ENCODE measurements at places on chromosomes 2 and 18.

GRCh38 chr2:12424809-12425208 lies 291.9 kb upstream of the TRIB2 start:
- no peak for DNase-seq

GRCh38 chr2:121014876-121015275 lies 270.1 kb downstream of the TFCP2L1 start:
- DNase-seq, result no peak

- DNase-seq, result no peak
Measured at GRCh38 chr2:85401464-85401805, 8.7 kb downstream of the CAPG start.

GRCh38 chr2:7683708-7684107 lies 766.5 kb downstream of the RNF144A start:
- DNase-seq, result no peak

DNA sequence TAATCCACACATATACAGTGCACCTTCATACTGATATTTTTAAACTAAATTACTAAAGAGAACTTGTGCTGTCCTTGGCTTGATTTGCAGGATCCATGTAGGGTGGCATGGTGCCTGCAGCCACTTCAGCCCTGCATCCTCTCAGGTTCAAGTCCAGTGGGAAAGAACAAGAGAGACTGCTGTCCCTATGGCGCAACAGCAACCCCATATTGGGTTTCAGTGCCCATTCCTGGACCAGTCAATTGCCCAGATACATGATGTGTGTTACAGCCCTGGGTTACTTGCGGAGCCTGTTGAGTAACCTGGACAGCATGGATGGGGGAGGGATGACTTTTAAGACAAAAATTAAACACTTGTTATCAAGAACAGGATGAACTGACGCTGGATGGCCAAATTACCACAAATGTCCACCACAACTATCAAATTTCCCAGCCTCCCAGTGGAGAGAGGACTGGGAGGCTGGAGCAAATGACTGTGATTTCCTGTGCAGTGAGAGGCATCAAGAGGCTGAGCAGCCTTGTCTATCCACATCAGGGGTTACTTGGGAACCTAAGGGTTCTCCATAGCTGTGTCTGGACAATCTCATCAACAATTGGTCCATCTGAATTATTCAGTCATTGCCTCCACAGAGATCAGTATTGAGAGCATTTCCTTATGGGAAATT lies 162.0 kb downstream of the CAPN13 start:
- DNase-seq, result no peak

DNA sequence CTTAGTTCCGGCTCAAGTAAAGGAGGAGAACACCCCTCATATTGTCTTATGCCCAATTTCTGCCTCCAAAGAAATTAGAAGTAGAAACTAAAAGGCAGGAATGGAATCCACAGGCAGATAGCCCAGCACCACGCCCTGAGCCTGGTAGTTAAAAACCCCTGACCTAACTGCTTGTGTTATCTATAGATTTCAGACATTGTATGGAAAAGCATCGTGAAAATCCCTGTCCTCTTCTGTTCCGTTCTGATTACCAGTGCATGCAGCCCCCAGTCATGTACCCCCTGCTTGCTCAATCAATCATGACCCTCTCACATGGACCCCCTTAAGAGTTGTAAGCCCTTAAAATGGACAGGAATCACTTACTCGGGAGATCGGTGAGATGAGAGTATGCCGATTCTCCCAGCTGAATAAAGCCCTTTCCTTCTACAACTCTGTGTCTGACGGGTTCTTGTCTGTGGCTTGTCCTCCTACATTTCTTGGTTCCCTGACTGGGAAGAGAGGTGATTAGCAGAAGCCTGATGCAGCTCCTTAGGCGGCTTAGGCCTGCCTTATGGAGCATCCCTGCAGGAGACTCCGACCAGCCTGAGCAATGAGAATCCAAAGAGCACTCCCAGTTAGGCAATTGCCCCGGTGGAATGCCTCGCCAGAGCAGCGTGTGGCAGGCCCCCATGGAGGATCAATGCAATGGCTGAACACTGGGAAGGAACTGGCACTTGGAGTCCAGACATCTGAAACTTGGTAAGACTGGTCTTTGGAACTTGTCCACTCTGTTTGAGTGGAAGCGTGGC lies 362.6 kb upstream of the TCF4 start:
- no peak for DNase-seq

- no peak for DNase-seq
Measured at GRCh38 chr2:95346738-95347671, 49.9 kb downstream of the KCNIP3 start.

GRCh38 chr2:20216130-20217025 lies 8.6 kb downstream of the SDC1 start:
- DNase-seq, result no peak

DNA sequence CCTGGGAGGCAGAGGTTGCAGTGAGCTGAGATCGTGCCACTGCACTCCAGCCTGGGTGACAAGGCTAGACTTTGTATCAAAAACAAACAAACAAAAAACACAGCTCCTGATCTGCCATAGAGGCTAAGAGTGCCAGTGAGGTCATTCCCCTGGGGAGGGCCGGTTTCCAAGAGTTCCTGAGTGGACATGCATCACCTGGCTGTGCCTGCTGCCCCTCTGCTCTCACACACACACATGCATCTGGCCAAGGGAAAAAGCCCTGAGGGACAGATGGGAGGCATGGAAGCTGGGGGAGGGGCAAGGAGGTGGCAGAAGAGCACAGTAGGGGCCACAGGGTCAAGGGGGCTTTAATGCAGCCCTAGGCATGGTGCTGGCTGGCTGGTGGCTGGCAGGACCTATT lies 60.4 kb downstream of the ZBTB7C start:
- DNase-seq, result no peak

DNA sequence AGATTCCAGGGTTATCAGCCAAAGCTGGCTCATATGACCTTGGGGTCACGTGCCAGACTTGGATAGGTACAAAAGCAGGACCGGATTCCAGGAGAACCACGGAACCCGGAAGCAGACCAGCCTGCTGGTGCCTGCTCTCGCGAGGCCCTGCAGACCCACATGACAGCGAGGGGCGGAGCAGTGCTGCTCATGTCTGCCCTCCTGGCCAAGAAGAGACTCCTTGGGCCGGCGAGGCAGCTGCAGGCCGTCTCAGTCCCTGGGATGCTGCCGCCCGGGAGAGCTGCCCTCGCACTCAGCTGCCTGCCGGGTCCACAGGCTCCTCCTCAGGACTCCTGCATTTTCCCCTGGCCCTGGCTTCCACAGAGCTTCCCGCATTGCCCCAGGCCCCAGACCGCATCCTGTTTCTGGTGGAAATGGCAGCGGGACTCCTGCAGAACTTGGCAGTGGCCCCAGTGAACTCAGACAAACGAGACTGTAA lies 739.5 kb downstream of the SOCS6 start:
- no peak for DNase-seq

DNA sequence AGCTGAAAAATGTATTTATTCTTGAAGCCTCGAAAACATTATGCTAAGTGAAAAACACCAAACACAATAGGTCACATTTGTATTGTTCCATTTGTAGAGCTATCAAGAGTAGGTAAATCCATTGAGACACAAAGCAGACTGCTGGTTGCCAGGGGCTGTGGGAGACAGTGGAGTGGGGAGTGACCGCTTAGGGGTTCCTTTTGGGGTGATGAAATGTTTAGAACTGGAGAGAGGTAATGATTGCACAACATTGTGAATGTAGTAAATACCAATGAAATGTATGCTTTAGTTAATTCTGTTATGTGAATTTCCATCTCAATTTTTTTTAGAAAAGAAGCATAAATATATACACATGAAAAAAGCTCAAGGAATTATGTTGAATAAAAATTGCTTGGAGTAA lies 15.8 kb downstream of the KCTD18 start:
- no peak for DNase-seq

DNA sequence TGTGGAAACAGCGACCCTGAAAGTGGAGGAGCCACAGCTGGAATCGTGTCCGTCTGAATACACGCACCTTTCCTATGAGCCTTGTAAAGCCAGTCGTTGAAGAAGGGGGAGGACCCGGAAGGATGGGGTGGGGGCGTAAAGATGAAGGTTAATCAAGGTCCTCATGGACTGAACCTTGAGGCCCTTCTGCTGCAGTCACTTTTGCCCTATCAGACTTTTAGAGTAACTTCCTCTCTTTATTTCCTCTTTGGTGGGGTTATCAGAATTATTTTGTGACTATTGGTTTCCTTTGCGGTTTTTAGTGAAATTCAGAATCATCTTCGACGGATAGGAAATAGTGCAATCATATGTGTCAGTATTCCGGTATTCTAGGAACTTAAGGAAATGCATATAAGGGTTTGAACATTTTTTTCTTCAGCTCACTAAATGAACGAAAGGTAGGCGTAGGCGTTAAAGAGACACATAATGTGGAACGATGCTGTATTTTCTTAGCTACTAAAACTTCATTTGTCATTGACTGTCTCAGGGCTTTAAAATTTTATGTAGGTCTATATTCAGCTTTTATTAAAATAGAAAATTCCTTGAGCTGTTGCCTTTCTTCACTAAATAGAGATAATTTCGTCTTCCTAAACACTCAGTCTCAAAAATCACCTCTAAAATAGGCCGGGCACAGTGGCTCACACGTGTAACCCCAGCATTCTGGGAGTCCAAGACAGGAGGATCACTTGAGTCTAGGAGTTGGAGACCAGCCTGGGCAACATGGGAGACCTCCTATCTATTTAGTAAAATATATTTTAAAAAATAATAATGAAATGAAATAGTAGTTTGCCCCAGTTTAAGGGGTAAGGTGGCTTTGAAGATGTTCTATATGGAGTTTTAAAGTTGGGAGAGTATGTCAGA lies 1.4 kb upstream of the YES1 start:
- DNase-seq, result no peak

DNA sequence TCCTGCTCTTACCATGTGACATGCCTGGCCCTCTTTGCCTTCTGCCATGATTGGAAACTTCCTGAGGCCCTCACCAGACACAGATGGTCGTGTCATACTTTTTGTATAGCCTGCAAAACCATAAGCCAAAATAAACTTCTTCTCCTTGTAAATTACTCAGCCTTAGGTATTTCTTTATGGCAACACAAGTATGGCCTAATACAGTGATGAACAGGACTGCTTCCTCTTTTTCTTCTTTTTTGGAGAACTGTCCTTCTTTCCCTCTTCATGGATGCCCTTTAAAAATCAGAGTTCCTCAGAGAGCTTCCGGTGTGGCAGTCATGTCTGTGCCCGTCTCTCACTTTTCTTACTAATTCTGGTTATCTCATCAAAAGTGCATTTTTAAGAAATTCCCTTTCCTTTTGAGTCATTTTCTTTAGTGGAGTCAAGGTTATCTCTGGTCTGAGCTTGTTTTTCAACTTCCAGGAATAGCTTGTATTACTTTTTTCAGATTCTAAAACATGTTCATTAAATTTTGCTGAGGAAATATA lies 9.2 kb upstream of the IL1A start:
- DNase-seq, result no peak

- no peak for DNase-seq
Measured at GRCh38 chr2:65397122-65397521, 35.3 kb downstream of the SPRED2 start.

DNA sequence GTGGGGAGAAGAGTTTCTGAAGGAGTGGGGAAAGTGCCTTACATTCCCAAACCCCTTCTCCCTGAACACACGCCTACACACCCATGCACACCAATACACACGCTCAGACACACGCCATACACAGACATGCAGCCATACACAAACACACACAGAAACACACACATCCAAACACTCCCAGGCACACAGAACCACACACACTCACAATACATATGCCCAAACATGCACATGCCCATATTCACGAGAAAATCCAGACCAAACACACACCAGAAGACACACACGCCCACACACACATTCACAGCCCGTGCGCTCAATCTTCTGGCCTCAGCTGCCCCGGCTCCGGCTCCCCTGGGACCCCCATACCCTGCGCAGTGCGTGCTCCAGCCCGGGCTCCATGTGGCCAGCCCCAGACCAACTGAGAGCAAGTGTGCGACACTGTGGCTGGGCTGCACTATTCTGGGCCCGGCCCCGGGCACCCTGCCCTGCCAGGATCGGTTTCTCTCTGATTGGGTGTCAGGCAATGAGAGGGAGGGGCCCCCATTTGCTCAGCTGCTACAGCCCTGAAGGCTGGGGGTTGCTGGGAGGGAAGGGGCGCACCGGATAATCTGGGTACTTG lies at the start of gene PRKAG3:
PRKAG3 (minus strand) TSS at position 426 of the 613 bp plus-strand sequence.
- no peak for DNase-seq

DNA sequence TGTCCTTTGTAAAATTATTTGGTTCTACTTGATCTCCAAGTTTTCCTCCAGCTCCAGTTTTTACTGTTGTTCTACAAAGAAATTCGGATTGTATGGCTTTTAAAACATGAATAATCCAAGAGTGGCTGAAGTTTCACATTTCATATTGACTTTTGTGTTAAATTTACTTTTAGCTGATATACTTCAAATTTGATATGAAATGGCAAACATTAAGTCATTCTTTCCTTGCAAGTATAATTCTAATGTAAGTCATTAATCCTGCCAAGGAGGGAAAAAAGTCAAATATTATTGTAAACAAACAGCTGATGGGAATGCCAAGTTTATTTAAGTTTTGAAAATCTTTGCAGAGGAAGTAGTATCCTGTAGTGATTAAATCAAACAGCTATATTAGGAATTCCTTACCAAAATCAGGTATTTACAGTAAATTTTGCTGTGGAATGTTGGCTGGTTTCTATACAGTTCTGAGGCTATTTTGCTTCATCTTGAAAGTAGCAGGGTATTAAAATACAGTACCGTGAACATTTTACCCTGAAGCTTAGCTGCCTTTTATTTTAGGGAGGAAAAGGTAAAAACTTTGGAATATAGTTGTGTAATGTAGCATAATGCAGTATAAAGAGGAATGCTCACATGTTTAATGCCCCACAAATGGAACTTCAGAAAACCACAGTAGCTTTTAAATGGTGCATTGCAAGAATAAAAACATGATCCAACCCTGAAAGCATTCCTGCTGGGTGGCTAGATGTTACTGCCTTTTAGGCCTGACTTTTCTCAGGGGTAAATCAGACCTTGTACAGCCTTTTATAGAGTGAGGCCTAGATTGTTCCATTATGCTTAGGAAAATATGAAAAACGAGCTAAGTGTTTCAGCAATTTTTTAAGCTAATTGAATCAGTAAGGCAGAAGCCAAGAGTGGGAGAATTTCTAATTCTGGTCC lies 62.7 kb upstream of the NT5C1B start:
- peak; percentile 76 for DNase-seq

DNA sequence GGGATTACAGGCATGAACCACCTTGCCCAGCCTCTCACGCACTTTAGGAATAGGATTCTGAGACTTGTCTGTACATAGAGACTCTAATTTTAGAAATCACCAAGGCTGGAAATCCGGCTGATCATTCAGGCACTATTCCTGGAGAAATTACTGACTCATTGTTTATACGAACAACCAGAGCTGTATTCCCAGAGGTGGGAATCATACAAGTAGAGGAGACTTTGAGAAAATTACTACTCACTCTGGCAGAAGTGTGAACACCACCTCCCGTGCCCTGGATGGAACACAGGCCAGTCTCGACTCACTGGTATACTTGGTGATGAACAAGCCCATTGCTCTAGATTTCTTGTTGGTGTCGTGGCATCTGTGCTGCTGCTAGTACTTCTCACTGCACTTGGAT lies 5.8 kb upstream of the ADNP2 start:
- peak; percentile 33 for DNase-seq

DNA sequence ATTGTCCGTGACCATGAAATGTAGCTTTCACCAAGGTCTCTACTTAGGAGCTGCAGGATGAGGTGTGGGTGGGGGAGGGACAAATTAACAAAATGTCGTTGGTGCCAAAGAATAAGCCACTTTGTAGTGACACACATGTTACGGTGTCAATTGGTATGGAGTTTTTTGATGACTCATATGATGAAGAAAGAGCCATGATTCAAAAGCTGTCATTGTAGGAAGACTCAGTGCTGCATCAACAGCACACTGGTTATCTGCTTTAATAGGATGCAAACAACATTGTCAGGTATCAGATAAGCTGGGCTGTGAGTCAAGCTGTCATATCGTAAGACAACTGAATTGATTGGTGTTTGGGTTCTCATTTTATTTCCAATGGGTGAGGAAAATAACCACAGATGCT lies 36.6 kb upstream of the BOD1L2 start:
- DNase-seq, result no peak
